Adrenal gland (tissue), 19 donors: ENCODE measurements at places on chromosomes 3 and 15. TPM values are rescaled to one million over a fixed set of nuclear protein-coding genes. Genes with fewer than 3 reads are reported as not detected.

Gene ZIC4
- not detected for polyA plus RNA-seq

Gene C3orf80
- polyA plus RNA-seq: 0.24 TPM

Gene SKIL
- polyA plus RNA-seq: 8.7 TPM

Gene TMC3
- polyA plus RNA-seq: 0.03 TPM

Gene PP2D1
- not detected for polyA plus RNA-seq

Gene CISH
- 9.1 TPM for polyA plus RNA-seq

Gene BMF
- 2.5 TPM for polyA plus RNA-seq

Gene PPP1R14D
- not detected for polyA plus RNA-seq

Gene RBP2
- polyA plus RNA-seq: 0.71 TPM
